Endothelial cell of umbilical vein (primary cell): ENCODE measurements at places on chromosomes 7 and 10. TPM values are rescaled to one million over a fixed set of nuclear protein-coding genes. Genes with fewer than 3 reads are reported as not detected.

DNA sequence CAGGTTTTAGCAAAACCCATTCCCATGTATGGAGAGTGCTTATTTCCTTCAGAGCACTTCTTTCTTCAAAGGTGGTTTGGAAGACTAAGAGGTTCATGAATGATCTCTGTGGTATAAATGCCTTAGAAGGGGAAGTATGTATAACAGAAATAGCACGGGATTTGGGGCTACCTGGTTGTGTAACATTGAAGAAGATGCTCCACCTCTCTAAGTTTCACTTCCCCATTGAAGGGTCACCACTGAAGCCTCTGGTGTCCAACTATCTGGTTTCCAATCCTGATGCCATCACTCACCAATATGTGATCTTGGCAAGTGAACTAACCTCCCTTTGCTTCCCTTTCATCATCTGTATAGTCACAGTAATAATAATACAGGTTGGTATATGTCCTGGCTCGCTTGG lies 37.2 kb downstream of the CYCS start:
- no peak for DNase-seq
- H3K36me3 ChIP-seq, result no peaks in the 10 kb centered on the region
- no peak overlapping the region for H3K4me3 ChIP-seq
- H3K27ac ChIP-seq, result no peak overlapping the region

GRCh38 chr7:74572301-74572979 lies 85.1 kb upstream of the GTF2I start:
- no peaks in the 10 kb centered on the region for H3K27me3 ChIP-seq
- H3K4me3 ChIP-seq, result no peak overlapping the region
- no peak for DNase-seq
- no peak overlapping the region for H3K27ac ChIP-seq
- H3K4me1 ChIP-seq, result no peaks in the 10 kb centered on the region
- H3K36me3 ChIP-seq, result no peaks in the 10 kb centered on the region

CTAGE6 gene
- polyA plus RNA-seq, result not detected in 2 replicates

- no peaks in the 10 kb centered on the region for H3K36me3 ChIP-seq
- H3K27me3 ChIP-seq, result no peaks in the 10 kb centered on the region
- no peak for DNase-seq
- no peak overlapping the region for H3K27ac ChIP-seq
- no peak overlapping the region for H3K4me3 ChIP-seq
Observed at GRCh38 chr7:126529254-126529653, 723.5 kb downstream of the GRM8 start.

DNA sequence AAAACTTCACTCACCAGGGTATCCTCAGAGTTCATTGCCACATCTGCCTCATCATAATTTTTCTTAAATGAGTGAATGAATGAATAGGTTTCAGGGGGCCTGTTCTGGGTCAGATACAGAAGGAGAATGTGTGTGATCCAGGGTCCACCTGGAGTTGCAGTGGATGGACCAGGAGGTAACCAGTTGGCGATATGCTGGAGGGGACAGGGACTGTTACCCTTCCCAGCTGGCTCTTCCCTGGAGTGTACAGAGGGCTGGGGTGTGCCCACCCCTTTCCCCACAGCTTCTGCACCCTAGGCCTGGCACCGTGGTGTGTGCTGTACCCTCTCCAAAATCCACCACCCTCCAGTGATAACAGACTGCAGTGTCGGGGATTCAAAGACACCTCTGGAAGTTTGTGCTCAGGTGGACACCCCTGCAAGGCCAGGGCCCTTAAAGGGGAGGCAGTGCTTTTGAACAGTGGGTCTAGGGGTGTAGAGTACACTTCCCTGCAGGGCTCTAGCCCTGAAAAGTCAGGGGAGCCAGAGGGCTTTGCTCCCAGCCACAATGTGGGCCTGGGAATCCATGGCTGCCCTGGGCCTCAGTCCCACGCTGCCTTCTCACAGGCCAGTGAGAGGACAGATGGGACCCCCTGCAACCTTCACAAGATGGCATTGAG lies 134.4 kb upstream of the UNC5B start:
- no peak overlapping the region for H3K27ac ChIP-seq
- DNase-seq, result no peak
- no peaks in the 10 kb centered on the region for H3K4me1 ChIP-seq
- H3K36me3 ChIP-seq, result no peaks in the 10 kb centered on the region

- H3K27me3 ChIP-seq, result peaks cover 4% of the 10 kb centered on the region
- H3K4me1 ChIP-seq, result peaks cover 14% of the 10 kb centered on the region
- H3K4me3 ChIP-seq, result no peak overlapping the region
- no peak for DNase-seq
- no peak overlapping the region for H3K27ac ChIP-seq
- H3K36me3 ChIP-seq, result no peaks in the 10 kb centered on the region
Observed at GRCh38 chr7:151249732-151250072, 1.2 kb upstream of the SMARCD3 start.

FAM237B gene
- polyA plus RNA-seq, result not detected in 2 replicates

DNA sequence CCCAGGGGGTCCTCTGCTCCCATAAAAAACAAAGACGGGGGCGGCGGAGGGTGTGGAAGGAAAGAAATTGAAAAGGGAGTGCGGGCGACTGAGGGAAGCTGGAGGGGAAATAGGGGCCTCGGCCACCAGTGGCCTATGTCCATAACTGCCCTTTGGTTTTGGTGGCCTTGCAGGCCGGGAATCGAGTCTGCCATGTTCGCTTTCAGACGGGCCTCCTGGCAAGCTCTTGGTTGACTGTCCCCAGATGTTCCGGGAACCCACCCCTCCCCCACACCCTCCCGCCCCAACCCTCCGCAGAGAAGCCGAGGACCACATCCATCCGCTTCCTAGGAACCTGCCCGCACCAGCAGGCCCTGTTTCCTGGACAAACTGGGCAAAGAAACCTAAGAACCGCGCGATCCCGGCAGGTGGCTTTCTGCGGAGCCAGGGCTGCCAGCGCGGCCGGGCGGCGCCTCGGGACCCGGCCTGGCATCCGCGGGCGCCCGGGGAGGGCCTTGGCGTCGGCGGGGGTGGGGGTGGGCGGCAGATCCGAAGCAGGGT lies 20.0 kb upstream of the GATA3 start:
- H3K4me1 ChIP-seq, result peaks cover 22% of the 10 kb centered on the region
- no peak overlapping the region for H3K4me3 ChIP-seq
- no peak for DNase-seq
- peaks cover 28% of the 10 kb centered on the region for H3K27me3 ChIP-seq
- no peak overlapping the region for H3K27ac ChIP-seq

DNA sequence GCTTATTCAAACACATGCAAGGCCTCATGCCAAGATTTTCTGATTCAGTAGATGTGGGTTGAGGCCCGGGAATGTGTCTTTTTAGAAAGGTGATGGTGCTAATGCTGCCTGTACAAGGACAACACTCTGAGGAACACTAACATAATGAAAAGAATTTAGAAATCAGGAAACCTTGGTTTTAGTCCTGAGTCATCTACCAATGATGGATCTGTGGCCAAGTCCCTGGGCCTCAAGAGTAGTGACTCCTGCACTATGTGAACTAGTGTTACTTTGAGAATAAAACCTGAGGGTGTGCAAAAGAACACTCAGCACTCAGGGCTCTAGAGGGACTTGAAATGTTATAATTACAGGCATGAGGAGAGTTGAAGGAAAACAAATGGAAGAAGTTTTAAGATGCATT lies 741.7 kb upstream of the GALNT17 start:
- no peak overlapping the region for H3K4me3 ChIP-seq
- no peaks in the 10 kb centered on the region for H3K27me3 ChIP-seq
- H3K4me1 ChIP-seq, result no peaks in the 10 kb centered on the region
- DNase-seq, result no peak
- H3K27ac ChIP-seq, result no peak overlapping the region
- H3K36me3 ChIP-seq, result no peaks in the 10 kb centered on the region

GRCh38 chr10:11304906-11305585 lies 287.4 kb downstream of the CELF2 start:
- no peak overlapping the region for H3K4me3 ChIP-seq
- no peaks in the 10 kb centered on the region for H3K4me1 ChIP-seq

DNA sequence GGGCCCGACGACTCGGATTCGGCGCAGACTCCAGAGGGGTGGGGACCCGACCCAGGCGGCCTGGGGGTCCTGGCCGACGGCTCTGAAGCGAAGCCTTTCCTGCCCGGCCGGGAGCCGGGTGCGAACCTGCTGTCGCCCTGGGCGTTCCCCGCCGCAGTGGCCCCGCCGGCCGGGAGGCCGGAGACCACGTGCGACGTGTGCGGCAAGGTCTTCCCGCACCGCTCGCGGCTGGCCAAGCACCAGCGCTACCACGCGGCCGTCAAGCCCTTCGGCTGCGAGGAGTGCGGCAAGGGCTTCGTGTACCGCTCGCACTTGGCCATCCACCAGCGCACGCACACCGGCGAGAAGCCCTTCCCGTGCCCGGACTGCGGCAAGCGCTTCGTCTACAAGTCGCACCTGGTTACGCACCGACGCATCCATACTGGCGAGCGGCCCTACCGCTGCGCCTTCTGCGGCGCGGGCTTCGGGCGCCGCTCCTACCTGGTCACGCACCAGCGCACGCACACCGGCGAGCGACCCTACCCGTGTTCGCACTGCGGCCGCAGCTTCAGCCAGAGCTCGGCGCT lies 15.4 kb downstream of the ZNF316 start:
- no peaks in the 10 kb centered on the region for H3K4me1 ChIP-seq
- DNase-seq, result no peak
- H3K4me3 ChIP-seq, result no peak overlapping the region
- H3K36me3 ChIP-seq, result peaks cover 14% of the 10 kb centered on the region

GNGT1 gene
- polyA plus RNA-seq, result not detected in 2 replicates

LIPM gene
- not detected in 2 replicates for polyA plus RNA-seq

DNA sequence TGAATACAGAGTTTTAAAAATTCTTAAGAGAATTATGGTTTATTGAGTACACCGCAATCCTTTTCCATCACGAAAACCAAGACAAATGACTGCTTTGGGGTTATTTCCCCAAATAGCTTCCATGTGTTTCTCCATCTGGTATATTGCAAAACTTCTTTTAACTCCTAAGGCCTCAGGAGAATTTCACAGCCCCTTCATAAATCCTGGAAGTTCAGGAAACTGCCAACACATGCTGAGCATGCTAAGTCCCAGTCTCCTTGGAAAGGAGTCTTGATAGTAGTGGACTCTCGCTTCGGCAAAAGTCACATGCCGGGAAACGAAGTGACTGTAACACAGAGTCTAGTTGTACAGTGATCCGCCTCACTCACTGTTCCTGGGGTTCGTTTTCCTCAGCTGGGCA lies 88.1 kb upstream of the RSU1 start:
- H3K4me1 ChIP-seq, result peaks cover 11% of the 10 kb centered on the region
- H3K27ac ChIP-seq, result no peak overlapping the region
- no peaks in the 10 kb centered on the region for H3K36me3 ChIP-seq
- DNase-seq, result no peak

GRCh38 chr10:58362027-58362789 lies 23.0 kb upstream of the TFAM start:
- no peaks in the 10 kb centered on the region for H3K27me3 ChIP-seq
- no peak overlapping the region for H3K27ac ChIP-seq
- peaks cover 11% of the 10 kb centered on the region for H3K4me1 ChIP-seq
- no peaks in the 10 kb centered on the region for H3K36me3 ChIP-seq

C10orf53 gene
- not detected in 2 replicates for polyA plus RNA-seq

GRCh38 chr7:123746931-123747488 lies 1.8 kb downstream of the WASL start:
- H3K36me3 ChIP-seq, result no peaks in the 10 kb centered on the region
- H3K4me1 ChIP-seq, result peaks cover 40% of the 10 kb centered on the region
- H3K27ac ChIP-seq, result peak overlapping the region; percentile 71
- no peak for DNase-seq
- H3K27me3 ChIP-seq, result no peaks in the 10 kb centered on the region

DNA sequence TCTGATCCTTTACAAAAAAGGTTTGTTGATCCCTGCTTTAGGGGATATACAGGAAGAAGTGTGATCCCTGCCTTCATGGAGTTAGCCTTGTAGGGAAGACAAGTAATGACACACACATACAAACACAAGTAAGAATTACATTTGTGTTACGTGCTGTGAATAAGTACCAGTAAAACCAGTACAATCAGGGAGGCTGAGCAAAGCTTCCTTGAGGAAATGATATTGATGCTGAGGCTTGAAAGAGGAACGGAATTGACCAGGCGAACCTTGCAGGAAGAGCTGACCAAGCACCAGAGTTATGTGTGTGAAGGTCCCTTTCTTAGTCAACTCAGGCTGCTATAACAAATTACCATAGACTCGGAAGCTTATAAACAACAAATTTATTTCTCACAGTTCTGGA lies 83.6 kb upstream of the CACUL1 start:
- no peak overlapping the region for H3K27ac ChIP-seq
- H3K4me3 ChIP-seq, result no peak overlapping the region
- no peak for DNase-seq
- no peaks in the 10 kb centered on the region for H3K4me1 ChIP-seq

DNA sequence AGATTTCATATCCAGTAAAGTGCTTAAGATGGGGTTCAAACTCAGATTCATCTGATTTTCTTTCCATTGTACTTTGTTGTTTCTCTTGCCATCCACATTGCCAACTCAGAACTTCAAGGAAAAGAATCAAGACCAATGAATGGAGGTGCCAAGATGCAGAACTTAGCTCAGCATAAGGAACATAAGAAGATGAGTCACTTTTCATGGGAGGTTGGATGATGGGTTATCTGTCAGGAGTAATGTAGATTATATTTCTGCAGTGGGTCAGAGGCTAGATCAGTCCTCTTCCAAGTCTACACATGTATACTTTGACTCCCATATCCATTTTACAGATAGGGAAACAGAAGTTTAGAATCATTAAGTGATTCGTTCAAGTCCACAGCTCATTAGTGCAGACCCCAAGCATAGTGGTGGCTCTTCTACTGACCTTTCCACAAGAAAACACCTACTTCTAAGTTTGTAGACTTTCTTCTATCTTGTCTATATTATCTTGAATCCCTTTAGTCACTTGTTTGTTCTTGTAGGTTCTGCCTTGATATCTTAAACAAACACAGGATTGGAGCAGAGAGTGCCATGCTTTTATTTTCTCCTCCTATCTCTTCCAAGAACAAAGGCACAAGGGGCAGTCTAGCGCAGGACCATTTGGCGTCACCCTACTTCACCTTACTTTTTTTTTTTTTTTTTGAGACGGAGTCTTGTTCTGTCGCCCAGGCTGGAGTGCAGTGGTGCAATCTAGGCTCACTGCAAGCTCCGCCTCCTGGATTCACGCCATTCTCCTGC lies 14.0 kb upstream of the ADD3 start:
- no peak for DNase-seq
- no peak overlapping the region for H3K4me3 ChIP-seq
- no peak overlapping the region for H3K27ac ChIP-seq
- no peaks in the 10 kb centered on the region for H3K36me3 ChIP-seq
